ENCODE measurements at places on chromosomes 7 and 10.
A peak's percentile ranks its signal among the peaks of the same experiment; 100 is the strongest.

DNA sequence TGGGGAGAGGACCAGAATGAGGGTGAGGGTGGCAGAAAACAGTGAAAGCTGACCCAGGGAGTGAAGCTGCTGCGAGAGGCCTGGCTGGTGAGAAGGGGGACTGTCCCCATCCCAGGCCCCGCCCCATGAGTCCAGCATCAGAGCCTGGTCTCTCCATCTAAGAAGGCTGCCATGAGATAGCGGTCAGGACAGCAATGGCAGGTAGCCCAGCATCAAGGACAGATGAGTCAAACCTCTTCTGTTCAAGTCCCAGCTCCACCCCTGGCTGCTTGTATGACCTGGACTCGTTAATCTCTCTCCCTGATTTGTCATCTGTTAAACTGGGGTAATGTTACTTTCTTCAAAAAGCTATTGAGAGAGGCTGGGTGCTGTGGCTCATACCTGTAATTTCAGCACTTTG lies 22.2 kb downstream of the GPNMB start:
- no peak for DNase-seq

GRCh38 chr7:101950450-101951119 lies 133.2 kb downstream of the CUX1 start:
- no peak for DNase-seq

GRCh38 chr7:39085590-39086049 lies 107.9 kb downstream of the POU6F2 start:
- no peak for DNase-seq

DNA sequence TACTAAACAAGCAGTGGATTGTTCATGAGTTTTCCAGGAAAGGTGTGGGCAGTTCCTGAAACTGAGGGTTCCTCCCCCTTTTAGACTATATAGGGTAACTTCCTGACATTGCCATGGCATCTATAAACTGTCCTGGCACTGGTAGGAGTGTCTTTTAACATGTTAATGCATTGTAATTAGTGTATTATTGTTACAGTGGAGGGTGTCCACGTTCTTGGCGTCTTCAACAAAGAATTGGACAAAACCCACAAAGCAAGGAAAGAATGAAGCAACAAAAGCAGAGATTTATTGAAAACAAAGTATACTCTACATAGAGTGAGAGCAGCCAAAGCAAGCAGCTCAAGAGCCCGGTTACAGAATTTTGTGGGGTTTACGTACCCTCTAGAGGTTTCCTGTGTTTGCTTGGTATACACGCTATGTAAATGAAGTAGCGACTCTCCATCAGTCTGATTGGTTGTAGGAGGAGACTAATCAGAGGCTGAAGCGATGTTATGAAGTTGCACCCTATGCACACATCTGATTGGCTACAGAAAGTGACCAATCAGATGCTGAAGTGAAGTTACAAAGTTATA lies 175.2 kb downstream of the NSUN6 start:
- no peak for DNase-seq

GRCh38 chr7:26657686-26658388 lies 206.6 kb downstream of the SKAP2 start:
- DNase-seq: no peak

GRCh38 chr7:124457841-124458240 lies 307.8 kb downstream of the GPR37 start:
- no peak for DNase-seq

DNA sequence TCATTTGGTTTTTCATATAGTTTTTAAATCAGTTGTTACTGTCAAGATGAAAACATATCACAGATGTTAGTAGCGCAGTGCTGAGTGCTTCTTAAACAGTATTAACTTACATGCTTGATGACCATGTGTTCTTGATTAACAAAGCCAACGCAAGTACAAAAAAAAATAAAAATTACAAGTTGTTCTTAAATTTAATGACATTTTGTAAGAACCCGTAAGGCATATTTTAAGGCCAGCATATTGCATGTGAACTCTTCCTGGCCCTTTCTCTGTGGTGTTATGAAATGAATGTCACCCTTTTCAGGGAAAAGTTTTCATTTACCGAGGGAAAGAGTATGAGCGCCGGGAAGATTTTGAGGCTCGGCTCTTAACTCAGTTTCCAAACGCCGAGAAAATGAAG lies 140.4 kb upstream of the NPS start:
- no peak for DNase-seq

- DNase-seq: no peak
Measured at GRCh38 chr7:153675131-153675530, 377.1 kb upstream of the DPP6 start.

DNA sequence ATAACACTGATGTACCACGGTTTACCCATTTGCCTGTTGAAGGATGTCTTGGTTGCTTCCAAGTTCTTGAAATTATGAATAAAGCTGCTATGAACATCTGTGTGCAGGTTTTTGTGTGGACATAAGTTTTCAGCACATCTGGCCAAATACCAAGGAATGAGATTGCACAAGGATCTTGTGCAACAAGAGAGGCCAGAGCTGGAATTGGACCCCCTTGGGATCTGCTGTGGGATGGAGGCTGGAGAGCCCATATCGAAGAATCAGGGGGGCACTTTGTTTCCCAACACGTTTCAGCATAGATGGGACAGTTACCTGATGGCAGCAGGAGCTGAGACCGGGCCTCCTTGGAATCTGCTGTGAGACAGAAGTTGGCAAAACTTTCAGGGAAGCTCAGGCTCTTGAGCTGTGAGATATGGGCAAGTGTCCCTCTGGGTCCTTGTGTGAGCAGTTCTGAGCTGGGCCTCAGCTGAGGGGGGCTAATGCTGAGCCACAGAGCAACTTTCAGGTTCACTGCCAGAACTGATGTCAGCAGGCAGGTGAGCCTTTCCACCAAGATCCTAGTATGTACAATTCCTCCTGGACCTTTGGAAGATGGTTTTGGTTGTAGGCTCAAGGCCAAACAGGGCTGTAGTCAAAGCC lies 115.2 kb upstream of the RAB18 start:
- DNase-seq: no peak

GRCh38 chr10:69043931-69044531 lies 43.9 kb upstream of the SRGN start:
- no peak for DNase-seq

- DNase-seq: no peak
Measured at GRCh38 chr7:106243893-106244292, 40.9 kb downstream of the NAMPT start.

- DNase-seq: no peak
Measured at GRCh38 chr7:122217125-122217524, 73.1 kb upstream of the AASS start.

DNA sequence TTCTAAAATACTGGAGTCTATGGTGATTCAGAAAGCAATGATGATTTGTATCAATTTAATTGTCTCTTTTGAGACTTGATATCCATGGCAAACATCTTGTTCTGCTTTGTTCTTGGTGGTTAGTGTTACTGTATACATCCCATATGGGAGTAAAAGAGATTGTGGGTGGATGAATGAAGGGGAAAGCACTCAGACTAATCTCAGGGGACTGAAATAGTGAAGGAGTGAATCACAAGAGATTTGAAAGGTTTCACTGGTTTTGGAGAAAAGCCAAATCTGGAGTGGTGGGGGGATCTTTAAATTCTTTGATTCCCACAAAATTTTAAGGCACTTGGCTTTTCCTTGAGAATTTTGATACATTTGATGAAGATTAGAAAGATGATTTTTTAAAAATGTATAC lies 369.4 kb downstream of the INHBA start:
- DNase-seq: no peak

GRCh38 chr7:29408841-29409243 lies 154.8 kb upstream of the PRR15 start:
- DNase-seq: peak; percentile 63

DNA sequence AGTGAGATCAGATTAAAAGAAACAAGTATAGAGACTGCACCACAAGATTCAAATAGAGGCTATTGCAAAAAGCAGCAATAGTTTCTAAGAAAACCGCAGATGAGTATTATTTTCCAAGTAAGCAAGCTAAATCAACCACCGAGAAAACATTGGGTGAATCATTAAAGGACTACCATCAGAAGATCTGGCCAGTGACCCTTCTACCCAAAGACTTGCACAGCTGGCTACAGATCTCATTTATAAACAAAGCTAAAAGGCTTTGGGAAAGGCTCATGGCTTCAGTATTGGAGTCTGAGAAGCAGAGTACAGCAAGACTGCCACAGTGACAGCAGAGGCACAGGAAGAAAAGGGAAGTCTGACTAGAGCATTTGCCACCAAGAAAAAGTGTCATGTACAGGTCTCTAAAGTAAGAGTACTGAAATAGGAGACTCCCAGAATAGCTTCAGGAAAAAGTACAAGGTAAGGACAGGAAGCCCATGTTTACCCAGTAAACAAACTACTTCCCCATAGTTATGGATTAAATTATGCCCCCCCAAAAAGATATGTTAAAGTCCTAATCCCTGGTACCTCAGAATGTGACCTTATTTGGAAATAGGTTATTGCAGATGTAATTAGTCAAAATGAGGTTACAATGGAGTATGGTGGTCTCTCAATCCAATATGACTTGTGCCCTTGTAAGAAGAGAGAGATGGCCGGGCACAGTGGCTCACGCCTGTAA lies 19.0 kb downstream of the STEAP1 start:
- DNase-seq: no peak

- DNase-seq: no peak
Measured at GRCh38 chr10:132664883-132665282, 121.1 kb downstream of the NKX6-2 start.

DNA sequence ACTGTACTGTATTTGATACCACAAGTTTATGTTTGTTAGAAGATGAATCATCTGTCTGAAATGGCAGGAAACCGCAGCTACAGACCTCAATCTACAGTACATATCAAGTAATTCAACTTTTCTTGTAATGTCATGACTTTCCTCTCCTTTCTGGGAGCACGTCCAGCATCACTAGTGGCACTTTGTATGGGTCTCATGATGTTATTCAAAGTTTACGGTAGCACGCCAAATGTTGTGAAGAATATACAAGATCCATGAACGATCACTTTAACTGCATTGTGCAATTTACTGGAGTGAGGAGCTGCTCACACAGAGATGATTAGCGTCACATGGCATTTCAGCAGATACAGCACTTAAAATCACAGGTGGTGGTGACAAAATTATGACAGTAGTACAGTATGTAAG lies 257.8 kb upstream of the GNAI1 start:
- DNase-seq: no peak
